ENCODE measurements at places on chromosomes 7 and 10. TPM values are rescaled to one million over a fixed set of nuclear protein-coding genes. Genes with fewer than 3 reads are reported as not detected.

Gene CPN1
- not detected for total RNA-seq

Gene KLF14
- total RNA-seq, result not detected

Gene CLDN12
- total RNA-seq, result 15.0 TPM

Gene HOGA1
- total RNA-seq, result 0.09 TPM

Gene LIPM
- not detected for total RNA-seq

Gene CSTF2T
- total RNA-seq, result 20.8 TPM

Gene GAD2
- not detected for total RNA-seq

All from endothelial cell of coronary artery (primary cell).